Activated CD4-positive, alpha-beta memory T cell treated with anti-CD3 and anti-CD28 coated beads, Interleukin-2, amount 10 ng/mL, durations not matched to agents 7 days and 5 days (primary cell): ENCODE measurements at places on chromosomes 1 and 21. TPM values are rescaled to one million over a fixed set of nuclear protein-coding genes. Genes with fewer than 3 reads are reported as not detected.
A peak's percentile ranks its signal among the peaks of the same experiment; 100 is the strongest.

GRCh38 chr1:89309828-89310227 lies 37.2 kb upstream of the GBP5 start:
- DNase-seq = no peak
- H3K4me1 ChIP-seq = peaks cover 46% of the 10 kb centered on the region
- peaks cover 41% of the 10 kb centered on the region for H3K36me3 ChIP-seq
- H3K27me3 ChIP-seq = no peaks in the 10 kb centered on the region
- no peak overlapping the region for H3K4me3 ChIP-seq

GRCh38 chr1:59477286-59477685 lies 180.4 kb downstream of the FGGY start:
- peaks cover 7% of the 10 kb centered on the region for H3K36me3 ChIP-seq
- H3K27ac ChIP-seq = peak overlapping the region; percentile 28
- peaks cover 19% of the 10 kb centered on the region for H3K4me1 ChIP-seq
- H3K27me3 ChIP-seq = no peaks in the 10 kb centered on the region
- H3K4me3 ChIP-seq = no peak overlapping the region

GNG4 gene
- total RNA-seq = 0.18 TPM

ANGPTL7 gene
- not detected for total RNA-seq

RBM34 gene
- total RNA-seq = 102 TPM
